ENCODE measurements at places on chromosomes 3 and 15.

DNA sequence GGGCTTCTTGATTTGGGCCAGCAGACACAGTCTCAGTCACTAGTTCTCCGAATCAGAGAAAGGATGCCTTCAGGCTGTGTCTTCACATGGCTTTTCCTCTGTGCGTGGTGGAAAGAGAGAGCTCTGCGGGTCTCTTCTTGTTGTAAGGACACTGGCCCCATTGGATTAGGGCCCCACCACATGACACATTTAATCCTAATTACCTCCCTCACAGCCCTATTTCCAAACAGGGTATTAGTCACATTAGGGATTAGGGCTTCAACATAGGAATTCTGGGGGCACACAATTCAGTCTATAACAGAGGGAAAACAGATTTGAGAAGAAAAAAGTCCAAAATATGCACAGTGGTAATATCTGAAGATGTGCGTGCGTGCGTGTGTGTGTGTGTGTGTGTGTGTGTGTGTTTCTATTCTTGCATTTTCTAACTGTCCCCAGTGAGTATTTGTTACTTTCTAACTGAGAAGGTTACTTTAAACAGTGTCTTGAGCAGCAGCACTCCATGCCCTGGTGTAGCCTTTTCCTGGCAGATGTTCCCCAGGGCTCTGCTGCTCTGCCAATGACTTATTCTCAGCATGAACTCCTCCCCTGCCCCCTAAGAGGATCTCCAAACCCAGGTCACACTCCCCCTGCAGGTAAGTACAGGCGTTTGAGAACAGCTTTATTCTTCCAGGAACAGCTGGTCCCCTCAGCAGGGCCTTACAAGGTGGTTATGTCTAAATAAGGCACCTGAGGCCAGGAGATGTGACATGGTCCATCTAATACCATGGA, 72.9 kb downstream of the RPL39L start:
- DNase-seq: peak; percentile 47

GRCh38 chr15:31077181-31077580, 24.3 kb downstream of the TRPM1 start:
- no peak for DNase-seq

DNA sequence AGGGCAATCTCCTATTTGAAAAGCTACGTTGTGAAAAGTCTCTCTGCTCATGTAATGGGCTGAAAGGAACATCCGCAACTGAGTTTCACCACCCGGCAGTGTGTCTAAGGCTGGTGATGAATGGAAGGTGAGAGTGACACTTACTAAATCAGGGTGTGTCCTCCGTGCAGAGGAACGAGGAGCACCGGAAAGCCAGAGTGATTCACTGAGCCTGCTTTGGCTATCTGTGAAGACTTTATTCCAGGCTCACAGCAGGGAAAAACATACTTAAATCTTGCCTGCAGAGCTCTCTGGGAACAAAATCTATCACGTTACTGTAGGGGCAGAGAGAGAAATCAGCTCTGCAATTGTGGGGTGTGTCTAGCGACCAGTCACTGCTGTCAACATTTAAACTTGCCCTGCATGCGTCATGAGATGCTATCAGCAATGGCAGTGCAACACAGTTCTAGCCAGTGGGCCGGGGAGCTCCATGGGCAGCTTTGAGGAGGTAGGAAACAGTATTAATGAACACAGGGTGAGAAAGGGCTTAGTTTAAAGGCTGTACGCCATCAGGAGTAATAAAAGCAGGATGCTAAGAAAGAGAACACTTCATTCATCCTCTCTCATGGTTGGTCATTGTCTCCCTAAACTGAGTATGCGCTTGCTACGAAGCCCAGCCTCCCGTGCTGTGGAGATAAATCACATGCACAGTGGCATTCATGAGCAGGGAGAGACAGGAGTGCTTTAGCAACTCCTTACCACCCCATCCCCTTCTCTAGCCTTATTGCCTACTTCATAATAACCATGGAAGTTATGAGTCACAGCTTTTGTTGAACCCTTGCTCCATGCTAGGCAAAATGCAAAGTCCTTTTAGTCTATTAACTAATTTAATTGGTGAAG, 542.7 kb upstream of the ADAMTS9 start:
- no peak for DNase-seq

DNA sequence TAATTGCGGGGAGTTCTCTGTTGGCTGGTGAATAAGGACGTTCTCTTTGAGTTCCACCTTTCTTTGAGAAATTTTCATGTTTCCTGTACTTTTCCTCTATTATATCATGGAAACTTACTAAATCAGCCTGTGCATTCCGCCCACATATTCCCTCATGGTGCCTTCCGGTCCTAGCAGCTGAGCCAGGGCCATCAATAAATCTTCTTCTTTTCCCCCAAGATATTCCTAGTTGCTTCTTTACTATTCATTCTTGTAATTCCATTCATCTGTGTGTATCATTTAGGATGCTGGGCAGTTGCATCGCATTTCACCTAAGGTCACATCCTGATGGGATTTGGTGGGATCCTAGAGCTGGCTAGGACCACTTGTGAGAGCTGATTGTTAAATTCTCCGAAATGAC, 139.2 kb downstream of the RBMS3 start:
- DNase-seq: no peak

- no peak for DNase-seq
These were observed 30.1 kb downstream of the MYRIP start for GRCh38 chr3:39839484-39839883.

- no peak for DNase-seq
These were observed 161.2 kb upstream of the NECTIN3 start for GRCh38 chr3:110910346-110910955.

- no peak for DNase-seq
These were observed 861.6 kb upstream of the DPPA4 start for GRCh38 chr3:110198717-110199587.

GRCh38 chr3:54345847-54346375, 223.6 kb downstream of the CACNA2D3 start:
- DNase-seq: no peak

DNA sequence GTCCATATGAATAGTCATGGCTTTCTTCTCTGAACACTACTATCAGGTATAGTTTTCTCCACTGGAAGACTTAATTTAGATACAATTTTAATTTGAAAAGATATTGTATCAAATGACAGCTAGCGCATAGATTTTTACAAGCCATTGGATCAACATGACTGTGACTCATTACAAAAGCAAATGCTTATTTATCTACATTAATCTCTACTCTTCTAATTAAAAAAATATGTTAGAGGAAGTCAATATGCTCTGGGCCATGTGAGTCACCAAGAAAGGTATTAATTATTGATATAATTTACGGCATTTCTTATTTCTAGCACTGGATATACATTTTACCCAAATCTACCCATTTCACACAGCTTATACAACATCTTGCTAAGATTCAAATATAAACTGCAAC, 800.3 kb upstream of the GBE1 start:
- no peak for DNase-seq

- no peak for DNase-seq
These were observed 263.3 kb downstream of the ZIC1 start for GRCh38 chr3:147672436-147672835.

- no peak for DNase-seq
These were observed 17.7 kb downstream of the MYNN start for GRCh38 chr3:169790687-169791429.
